ENCODE measurements at places on chromosomes 2 and 18.

- DNase-seq, result no peak
Measured at GRCh38 chr2:106107509-106108131, 86.5 kb downstream of the UXS1 start.

DNA sequence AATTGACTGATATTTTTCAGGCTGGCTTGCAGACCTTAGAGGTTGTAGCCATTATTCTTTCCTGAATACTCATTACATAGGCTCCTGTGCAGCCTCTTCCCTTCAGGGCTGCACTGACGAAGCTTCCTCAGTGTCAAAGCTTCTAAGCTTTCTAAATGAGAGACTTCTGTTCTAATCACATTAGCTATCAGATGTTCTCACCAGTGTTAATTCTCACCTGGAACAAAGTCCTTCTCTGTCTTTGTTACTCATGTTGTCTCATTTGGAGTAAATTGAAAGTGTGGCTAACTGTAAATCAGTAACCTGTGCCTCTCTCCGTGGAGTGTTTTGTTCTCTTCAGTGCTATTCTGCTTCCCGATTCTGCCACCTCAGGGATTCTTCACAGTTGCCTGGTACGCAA is 76.9 kb downstream of the MC4R start:
- no peak for DNase-seq

GRCh38 chr18:55458456-55459203 is 129.4 kb downstream of the TCF4 start:
- no peak for DNase-seq

- peak; percentile 23 for DNase-seq
Measured at GRCh38 chr2:61538920-61539520, 864 bp upstream of the XPO1 start.

DNA sequence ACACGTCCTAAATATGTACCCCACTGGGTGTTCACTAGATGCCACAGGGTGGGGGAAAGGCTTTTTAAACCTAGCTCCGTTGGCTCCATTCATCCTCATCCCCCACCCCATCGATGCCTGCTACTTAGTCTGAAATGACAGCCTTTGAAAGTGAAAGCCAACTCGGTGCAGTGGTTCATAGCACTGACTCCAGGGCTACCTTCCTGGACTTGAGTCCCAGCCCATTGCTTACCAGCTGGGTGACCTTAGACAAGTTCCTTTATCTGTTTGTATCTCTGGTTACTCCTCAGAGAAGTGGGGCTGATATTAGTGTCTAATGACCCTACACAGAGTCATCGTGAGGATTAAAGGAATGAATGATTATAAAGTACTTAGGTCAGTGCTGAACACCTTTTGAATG is 24.4 kb downstream of the EHD3 start:
- no peak for DNase-seq

DNA sequence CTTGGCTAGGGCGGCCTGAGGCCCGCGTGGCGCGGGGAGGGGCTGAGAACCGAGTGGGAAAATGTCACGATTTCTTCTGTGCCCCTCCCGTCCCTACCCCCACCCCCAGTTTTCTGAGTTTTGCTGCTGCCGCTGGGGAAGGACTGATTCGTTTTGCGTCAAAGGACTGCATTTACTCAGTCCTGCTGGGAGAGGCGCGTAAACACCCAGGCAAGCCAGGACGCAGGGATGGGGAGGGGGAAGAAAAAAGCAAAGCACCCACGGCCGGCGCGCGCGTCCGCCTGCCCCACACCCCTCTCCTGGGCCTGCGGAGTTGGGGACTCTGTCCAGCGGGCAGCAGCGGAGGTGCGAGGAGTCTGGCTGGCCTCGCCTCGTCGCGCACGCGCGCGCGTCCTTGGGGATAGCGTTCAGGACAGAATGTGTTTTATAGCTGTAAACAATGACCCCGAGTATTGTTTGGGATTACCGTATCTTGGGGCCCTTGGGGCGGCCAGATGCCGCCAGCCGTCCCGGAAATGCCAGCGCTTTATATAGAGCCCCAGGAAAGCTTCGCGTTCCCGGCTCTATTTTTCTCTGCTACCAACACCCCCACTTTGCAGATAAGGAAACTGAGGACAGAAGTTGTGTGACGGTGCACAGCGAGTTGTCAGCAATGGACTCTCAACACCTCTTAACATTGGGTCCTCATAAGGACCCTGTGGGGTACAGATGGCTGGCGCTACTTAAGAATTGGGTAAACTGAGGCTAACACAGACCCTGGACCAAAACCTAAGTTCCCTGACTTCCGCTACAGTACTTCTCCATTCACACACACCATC is 1.7 kb upstream of the FOSL2 start:
- DNase-seq, result peak; percentile 49

- no peak for DNase-seq
Measured at GRCh38 chr2:2748399-2749205, 417.5 kb upstream of the MYT1L start.

GRCh38 chr2:148603562-148603920 is 41.0 kb upstream of the EPC2 start:
- DNase-seq, result no peak

GRCh38 chr2:30348825-30349224 is 98.2 kb upstream of the LCLAT1 start:
- DNase-seq, result no peak

GRCh38 chr2:152440460-152440859 is 105.5 kb downstream of the FMNL2 start:
- no peak for DNase-seq

DNA sequence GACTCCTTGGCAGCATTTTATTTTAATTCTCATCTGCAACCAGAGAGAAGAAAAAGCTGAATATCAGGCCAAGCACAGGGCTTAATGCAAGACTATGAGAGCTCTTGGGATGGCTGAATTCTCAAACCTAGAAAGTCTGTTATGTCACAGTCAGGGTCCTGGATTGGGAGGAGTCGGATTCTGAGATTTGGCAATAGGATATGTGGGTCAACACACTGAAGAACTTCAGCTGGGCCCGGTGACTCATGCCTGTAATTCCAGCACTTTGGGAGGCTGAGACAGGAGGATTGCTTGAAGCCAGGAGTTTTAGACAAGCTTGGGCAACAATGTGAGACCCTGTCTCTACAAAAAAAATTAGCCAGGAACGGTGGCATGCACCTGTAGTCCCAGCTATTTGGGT is 102.4 kb downstream of the COL3A1 start:
- DNase-seq, result no peak

DNA sequence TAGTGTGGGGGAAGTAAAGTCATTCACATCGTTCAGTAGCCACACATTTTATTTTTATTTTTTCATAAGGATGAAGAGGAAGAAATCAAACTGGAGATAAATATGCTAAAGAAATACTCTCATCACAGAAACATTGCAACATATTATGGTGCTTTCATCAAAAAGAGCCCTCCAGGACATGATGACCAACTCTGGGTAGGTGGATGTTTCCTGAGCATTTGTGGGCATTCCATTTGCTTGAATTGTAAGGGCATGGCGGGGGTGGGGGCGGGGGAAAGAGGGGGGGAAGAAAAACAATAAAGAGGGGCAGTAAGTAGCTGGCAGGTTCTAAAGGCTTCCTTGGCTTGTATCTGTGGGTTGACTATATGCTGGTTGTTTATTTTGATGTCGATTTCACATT is 126.4 kb downstream of the MAP4K4 start:
- no peak for DNase-seq

DNA sequence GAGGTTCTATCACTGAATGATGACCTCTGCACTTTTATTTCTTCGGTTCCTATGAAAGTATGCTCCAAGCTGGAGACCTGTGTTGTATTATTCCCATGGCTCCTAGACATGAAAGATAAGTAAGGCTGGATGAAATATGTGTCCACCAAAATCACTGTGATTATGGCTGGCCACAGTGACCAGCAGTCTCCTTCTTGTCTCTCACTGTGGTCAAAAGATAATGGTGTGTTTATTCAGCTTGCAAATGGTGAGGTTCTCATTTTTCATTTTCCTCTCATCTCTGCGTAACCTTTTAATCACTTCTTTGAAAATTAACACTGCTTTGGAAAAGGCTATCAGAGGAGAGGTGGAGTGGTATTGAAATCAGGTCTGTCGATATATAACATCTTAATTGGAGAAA is 107.8 kb upstream of the DAPL1 start:
- DNase-seq, result no peak

GRCh38 chr18:47036927-47037578 is 1.6 kb upstream of the ELOA2 start:
- DNase-seq, result no peak

- DNase-seq, result no peak
Measured at GRCh38 chr18:36392979-36393287, 95.4 kb downstream of the FHOD3 start.

- DNase-seq, result no peak
Measured at GRCh38 chr18:68431922-68432198, 283.0 kb downstream of the TMX3 start.

DNA sequence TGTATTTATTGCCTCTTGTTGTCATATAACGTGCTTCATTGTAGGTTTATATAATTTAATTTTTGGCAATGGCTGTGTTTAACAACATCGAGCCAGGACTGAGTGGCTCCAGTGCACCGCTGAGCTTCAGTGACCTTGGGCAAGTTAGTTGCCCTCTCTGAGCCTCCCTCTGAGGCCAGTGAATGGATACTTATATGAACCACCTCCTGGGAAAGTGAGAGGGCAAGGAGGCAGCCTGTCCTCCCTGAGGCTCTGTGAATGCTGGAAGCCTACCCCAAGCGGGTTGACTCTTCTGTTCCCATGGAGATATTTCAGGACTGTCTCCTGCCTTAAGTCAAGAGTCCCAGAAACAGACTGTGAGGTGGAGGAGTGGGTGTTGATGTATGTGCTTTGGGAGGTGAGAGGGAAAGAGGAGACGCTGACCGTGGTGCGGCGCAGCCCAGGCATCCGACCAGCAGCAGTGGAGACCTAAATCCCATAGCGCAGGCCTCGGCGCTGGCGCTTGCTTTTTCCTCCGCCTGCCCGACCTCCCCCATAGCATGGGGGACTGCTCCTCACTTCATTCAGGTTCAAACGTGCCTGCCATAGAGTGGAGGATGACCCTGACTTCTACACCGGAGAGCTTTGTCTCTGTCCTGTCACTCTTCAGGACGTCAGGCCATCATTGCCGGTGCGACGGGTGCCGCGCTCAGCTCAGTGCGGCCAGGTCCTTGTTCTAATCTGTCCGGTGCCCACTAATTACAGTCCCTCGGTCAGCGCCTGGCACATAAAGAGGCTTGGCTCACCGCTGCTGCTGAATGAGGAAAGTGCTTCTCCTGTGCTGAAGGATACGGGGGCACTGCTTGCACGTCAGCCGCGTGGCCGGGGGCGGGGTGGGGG is 167.3 kb upstream of the HS6ST1 start:
- no peak for DNase-seq

- peak; percentile 49 for DNase-seq
Measured at GRCh38 chr2:18149660-18150246, 271.3 kb downstream of the KCNS3 start.

DNA sequence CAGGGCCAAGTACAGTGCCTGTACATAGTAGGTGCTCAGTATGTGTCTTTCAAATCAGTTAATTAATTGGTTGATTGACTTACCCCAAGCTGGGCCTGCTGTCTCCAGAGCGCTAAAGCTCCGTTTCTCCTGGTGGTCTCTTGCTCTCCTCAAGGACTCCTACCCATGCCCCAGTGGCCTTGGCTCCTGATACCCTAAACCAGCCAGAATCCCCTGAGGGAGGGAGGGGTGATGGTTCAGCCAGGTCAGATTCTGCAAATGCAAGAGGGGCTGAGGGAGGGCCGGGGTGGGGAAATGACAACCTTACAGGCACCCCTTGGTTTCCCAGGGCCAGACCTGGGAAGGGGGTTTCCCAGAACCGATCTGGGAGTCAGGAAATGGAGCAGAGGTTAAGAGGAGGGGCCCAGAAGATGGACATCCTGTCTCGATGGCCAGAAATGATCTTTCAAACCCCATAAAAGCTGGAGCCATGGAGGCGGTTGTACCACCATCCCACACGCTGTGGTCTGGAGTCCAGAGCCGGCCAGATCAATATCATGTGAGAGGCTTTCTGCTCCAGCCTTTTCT is 209.1 kb downstream of the TNS1 start:
- no peak for DNase-seq

- no peak for DNase-seq
Measured at GRCh38 chr2:197369933-197370320, 59.3 kb upstream of the ANKRD44 start.

- DNase-seq, result peak; percentile 56
Measured at GRCh38 chr2:191382801-191383200, 137.6 kb downstream of the MYO1B start.

GRCh38 chr18:58267493-58267892 is 223.5 kb downstream of the NEDD4L start:
- DNase-seq, result no peak

- no peak for DNase-seq
Measured at GRCh38 chr2:16026816-16027501, 86.6 kb downstream of the MYCN start.

DNA sequence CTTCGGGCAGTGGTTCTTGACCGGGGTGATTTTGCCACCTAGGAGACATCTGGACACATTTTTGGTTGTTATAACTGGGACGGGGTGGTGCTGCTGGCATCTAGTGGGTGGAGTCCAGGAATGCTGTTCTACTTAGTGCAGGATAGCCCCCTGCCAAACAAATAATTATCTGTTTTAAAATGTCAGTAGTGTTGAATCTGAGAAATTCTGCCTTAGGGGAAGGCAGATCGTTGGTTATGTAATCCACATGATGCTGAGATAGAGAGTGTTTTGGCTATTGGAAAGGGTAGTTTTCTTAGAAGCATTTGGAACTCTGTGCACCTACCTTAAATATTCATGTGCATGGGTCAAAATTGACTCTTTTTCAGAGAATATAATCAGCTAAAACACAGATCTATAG is 199.0 kb downstream of the TPGS2 start:
- no peak for DNase-seq

GRCh38 chr18:47936952-47937351 is 6.5 kb upstream of the SMAD2 start:
- DNase-seq, result no peak

DNA sequence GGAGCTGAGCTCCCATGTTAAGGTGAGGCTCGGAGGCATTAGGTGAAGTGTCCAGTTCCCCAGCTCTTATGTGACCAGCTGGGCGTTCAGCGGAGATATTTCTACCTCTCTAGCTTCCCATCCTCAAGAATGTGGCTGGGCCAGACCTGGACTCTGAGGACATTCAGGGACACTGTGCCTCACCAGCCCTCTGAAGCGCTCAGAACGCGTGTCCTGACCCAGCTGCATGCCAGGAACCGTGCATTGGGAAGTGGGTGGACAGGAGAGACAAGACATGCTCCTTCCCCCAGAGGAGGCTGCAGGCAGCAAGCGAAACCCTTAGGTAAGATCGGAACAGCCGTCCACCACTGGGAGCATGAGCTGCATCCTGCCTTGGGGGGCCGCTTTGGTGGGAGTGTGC is 38.0 kb upstream of the GPAT2 start:
- DNase-seq, result no peak

DNA sequence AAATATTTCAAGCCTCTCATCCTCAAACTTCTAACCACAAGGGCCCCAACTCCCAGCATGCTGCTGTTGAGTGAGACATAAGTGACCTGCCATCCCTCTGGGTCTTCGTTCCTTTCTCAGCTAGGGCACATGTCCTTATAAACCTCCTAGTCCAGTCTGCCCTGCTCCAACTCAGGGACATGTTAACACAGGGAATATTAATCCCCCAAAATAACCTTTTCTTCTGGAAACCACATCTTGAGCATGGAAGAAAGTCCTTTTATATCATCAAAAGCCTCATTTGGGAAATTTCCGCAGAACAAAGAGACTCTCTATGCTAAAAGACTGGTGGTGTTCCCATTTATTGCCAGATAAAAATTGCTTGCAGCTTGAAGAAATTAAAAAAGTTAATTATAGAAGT is 14.4 kb downstream of the TNP1 start:
- DNase-seq, result no peak

GRCh38 chr2:88959480-88960204 is 268.2 kb downstream of the RPIA start:
- no peak for DNase-seq
